Bone marrow (tissue), 2 donors: ENCODE measurements at places on chromosomes 4 and X.

- DNase-seq: no peak
These were observed 122.6 kb upstream of the CPEB2 start for GRCh38 chr4:14879683-14880082.

DNA sequence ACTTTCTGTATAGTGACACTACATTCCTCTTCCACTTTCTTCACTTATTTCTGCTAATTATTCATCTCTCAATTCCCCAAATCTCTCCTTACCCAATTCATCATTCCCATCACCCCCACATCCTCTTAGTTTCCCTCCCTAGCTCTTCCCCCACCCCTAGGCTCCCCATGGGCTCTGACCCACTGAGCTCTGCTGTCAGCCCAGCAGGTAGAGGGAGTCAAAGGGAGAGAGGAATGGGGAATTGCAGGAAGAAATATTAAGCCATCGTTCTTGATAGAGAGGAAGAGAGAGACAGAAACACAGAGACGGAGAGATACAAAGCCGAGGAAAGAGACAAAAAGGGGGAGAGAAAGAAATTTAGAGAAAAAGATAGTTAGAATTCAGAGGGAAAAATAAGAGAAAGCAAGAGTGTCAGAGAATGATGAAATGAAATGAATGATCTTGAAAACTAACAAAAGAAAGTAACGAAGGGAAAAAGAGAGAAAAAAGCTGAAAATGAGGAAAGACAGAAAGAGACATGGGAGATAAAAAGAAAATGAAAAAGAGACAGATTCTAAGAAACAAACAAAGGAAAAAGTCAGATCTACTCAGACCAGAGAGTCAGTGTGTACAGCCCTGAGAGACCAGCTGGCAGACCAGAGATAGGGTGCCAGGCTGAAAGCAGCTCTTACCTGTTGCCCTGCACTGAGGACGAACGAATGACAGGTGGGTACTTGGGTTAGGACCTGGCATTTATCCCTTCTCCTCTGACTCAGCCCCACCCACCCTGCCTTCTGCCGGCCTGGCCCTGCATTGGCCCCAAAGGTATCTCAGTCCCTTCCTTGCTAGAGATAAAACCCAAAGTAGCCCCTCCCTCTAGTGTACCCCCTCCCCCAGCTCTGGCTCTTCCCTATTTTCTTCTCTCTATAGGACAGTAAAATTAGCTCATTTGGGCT is at the start of gene ALAS2:
Gene ALAS2, minus strand, starts transcription at position 707 of the 935 bp plus-strand sequence. CDS start 4,977 bp downstream, outside the sequence.
- DNase-seq: no peak

- DNase-seq: no peak
These were observed 3.3 kb downstream of the NLGN4X start for GRCh38 chrX:6225288-6225910.

GRCh38 chr4:140807491-140808252 is 51.5 kb upstream of the TBC1D9 start:
- DNase-seq: no peak

GRCh38 chrX:108304757-108305156 is 133.5 kb downstream of the COL4A6 start:
- no peak for DNase-seq

GRCh38 chr4:55768291-55768690 is 51.3 kb upstream of the EXOC1L start:
- DNase-seq: no peak

GRCh38 chr4:123956204-123956603 is 559.6 kb downstream of the SPRY1 start:
- DNase-seq: no peak

DNA sequence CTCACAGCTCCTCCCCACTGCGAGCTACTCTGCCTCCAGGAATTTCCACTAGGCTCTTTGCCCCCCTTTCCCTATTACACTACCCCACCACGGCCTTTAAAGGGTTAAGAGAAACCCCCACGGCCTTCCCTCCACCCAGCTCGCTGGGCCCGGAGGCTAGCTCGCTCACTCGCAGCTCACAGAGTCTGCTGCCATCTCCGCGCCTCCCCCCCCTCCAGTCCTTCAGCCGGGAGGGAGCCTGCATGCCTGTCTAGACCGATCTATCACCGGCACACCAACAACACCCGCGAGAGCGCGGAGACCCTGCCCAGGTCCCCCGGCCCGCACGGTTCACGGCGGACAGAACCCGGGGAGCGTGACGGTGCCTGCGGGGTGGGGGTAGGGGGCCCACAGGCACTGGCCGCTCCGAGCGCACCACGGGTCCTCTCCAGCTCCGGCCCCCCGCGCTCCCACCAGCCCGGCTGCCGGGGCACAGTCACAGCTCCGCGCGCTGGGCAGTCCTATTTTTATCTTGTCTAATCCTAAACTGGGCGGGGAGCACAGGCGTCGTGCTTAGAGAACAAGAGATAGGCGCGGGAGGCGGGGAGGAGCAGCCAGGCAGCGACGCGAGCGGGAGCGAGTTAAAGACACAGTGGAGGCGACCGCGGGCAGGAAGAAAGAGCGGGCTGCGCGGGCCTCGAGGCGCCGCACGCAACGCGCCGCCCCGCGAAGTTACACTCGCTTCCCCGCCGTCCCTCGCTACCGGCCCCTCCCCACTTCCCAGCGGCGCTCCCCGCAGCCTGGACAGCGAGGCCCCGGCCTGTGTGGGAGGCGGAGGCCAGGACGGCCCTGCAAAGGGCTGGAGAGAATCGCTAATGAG is 3.5 kb downstream of the BCOR start:
- DNase-seq: no peak

GRCh38 chr4:139567159-139567870 is 11.3 kb upstream of the SETD7 start:
- DNase-seq: no peak

GRCh38 chr4:183249854-183250253 is 70.2 kb downstream of the CLDN22 start:
- no peak for DNase-seq

DNA sequence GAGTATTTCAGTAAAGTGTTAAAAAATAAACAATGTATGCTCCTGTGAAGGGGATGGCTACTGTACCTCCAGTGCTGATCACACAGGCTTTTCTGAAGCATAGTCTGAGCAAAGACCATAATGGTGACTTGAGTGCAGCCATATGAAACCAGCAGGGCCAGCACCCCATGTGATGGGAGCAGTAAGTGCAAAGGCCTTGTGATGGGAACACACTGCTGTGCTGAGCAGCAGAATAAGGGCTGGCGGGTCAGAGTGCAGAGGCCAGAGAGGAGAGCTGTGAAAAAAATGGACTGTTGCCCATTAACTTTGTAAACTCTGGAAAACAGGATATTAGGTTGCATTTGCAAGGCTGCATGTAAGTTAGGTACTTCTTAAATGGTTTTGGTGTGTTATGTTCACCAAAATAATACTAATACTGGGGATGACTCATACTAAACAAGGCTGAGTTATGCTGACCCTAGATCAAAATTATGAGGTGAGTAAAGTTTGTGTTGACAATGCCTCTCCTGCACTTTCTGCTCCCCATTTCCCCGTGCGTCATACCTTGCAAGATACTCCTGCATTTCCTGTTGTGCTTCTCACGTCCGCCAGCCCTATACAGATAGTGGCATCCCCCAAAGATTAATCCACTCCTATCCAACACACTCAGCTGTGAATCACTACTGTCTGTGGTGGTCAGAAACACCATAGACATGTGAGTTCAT is 67.0 kb upstream of the FAM9A start:
- no peak for DNase-seq

DNA sequence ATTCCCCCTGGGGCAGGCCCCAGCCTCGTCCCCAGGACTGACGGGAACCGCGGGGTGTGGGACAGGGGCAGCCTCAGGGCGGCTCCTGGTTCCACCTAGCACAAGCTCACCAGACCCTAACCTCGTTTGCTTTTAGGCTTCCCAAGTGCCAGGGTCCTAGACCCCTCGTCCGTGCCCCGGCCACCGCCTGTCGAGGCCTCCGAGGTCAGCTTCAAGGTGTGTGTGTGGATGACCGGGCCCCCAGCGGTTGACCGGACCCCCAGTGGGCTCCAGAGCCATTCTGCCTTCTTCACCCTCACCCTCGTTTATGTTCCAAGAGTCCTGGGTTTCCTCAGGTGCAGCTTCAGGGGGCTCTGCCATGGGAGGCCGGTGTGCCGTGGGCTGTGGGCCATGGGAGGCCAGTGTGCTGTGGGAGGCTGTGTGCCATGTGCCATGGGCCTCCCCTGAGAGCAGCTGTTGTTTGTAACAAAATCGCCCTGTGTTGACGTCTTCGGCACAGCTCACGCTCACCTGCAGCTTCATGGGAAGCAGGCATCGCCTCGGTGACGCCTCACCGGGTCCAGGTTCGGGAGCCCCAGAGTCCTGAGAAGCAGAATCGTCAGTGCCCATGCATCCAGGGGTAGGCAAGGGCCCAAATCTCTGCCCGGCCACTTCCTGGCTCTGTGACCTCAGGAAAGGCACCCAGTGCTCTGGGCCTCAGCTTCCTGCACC is 43.0 kb upstream of the HMX1 start:
- no peak for DNase-seq

- DNase-seq: no peak
These were observed 41.6 kb downstream of the TMEM165 start for GRCh38 chr4:55437356-55437796.

DNA sequence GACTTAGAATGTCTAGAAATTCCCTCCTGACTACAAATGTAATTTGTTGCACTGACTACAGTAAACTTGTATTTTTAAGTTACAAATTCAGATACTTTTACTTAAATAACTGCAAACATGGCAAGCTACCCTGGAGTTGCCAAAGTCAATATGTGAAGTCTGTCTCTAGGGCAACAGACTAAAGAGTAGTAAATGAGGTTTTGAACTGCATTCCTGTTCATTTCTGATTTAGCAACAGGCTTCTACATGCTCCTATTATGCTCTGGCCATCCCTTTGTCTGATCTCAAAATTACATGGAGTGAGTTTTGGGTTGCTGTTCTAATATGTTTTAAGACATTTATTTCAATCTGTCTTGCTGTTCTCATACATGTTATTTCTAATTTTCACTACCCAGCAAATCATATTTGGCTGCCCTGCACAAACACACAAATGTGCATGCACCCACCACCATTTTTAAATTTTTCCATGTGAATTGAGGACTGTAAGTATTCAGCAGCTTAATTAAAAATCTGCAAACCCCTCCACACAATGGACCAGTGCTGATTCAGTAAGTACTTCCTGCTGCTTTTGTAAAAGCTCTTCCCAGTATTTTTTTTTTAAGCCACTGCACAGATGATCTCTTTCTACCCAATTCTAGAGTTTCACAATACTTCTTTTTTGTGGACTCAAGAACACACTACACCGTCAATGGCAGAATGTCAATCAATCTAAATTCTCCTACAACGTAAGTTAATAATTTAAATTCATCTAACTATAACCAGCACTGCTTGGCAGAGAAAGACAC is 26.7 kb downstream of the SH3RF1 start:
- no peak for DNase-seq

DNA sequence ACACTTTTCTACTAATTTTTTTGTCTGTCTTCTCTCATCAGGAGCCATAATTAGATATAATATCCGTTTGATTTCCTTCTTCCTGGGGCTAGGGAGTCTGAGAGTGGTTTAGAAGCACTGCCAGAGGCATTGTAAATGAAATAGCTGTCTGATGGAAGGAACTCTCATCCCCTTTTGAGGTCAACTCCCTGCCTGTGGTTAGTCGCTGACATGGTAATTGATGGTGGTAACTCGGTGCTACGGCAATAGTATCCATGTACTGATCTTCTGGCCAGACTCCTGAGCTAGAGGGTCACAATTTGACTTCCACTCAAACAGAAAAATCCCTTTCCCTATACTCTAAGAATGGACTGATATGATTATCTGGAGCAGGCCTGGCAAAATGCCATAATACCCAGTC is 108.1 kb upstream of the TRPC5 start:
- no peak for DNase-seq

GRCh38 chr4:4758681-4759080 is 100.8 kb upstream of the MSX1 start:
- DNase-seq: no peak

DNA sequence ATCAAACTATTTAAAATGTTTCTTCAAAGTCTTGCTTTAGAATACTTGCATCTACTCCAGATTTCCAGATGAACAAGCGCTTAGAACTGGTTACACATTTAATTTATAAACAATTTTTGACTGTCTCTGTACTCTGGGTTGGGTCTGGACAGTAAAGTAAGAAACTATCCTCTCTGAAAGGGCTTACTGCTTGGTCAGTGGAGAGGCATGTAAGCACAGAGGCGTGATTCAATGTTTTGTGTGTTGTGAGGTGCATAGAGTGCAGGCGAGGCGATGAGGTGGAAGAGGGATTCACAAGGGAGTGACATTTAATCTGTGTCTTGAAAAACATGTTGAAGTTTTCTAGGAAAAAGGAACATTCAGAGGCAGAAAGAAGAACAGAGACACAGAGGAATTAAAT is 231.4 kb downstream of the VEGFC start:
- no peak for DNase-seq

DNA sequence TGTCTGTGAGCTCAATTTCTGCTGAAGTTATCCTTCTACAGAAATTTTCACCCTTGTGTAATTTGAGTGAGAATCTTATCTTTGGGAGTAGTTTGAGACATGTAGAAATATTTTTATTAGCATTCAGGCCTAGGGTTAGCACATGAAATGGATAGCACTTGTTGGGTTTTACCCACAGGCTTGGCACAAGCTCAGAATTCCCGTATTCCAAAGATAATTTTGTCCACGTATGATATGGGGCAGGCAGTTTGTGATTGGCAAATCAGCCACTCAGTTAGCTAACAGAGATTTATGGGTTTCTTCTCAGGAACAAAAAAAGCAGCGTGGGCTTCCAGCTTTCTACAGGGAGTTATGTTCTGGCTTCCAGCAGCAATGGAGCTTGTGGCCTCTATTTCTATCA is 117.9 kb upstream of the DCAF8L1 start:
- no peak for DNase-seq

DNA sequence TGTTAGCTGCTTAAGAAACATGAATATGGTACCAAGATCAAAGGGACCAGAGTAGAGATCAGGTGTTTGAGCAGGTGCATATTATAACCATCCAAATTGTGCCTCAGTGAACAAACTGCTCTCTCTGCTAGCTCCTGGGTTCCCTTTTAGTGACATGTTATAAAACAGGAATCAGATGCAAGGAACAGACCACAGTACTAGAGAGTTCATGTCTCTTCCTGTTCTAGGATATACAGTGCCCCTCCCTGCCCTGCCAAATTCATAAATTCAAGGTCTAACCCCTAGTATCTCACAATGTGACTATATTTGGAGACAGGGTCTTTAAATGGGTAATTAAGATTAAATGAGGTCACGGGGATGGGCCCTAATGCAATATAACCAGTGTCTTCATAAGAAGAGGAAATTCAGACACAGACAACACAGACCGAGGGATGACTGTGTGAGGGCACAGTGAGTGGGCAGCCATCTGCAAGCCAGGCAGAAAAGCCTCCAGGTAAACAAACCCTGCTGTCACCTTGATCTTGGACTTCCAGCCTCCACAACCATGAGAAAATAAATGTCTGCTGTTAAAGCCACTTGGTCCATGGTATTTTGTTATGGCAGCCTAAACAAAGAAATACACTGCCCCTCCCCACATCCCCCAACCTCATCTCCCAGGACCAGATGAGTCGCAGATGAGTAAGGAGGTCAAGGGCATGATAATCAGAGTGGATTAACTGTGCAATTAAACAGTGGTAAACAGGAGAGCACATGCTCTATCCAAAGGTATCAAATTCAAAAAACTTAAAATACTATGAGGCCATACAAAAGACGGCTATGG is 82.5 kb downstream of the RBM47 start:
- no peak for DNase-seq

- no peak for DNase-seq
These were observed 81.7 kb upstream of the KCNIP4 start for GRCh38 chr4:22030307-22030706.

- no peak for DNase-seq
These were observed 57.5 kb downstream of the OPHN1 start for GRCh38 chrX:68375803-68376202.

- no peak for DNase-seq
These were observed 205.8 kb upstream of the BOD1L1 start for GRCh38 chr4:13833171-13833804.
